HS-5 (cell line): ENCODE measurements at places on chromosomes 7 and 10.

DNA sequence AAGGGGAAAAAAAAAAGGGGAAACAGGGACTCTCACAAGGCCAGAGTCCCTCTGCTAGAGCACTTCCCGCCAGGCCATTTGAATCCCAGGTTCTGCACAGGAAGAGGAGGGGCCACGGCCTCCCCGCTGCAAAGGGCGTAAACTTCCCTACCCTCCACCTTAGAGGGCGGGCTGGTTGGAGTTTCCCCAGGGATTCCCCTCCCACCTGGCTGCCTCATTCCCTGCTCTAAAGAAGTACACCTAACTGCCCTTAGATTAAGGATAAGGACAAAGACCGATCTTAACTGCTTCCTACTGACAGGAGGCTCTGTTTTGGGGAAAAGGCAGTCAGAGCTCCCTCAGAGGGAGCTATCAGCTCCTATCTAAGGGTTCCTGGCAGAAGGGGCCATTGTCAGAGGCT lies 102.0 kb upstream of the ARMC3 start:
- no peak for DNase-seq

- no peak for DNase-seq
Observed at GRCh38 chr7:28432105-28432504, 19.8 kb downstream of the CREB5 start.

DNA sequence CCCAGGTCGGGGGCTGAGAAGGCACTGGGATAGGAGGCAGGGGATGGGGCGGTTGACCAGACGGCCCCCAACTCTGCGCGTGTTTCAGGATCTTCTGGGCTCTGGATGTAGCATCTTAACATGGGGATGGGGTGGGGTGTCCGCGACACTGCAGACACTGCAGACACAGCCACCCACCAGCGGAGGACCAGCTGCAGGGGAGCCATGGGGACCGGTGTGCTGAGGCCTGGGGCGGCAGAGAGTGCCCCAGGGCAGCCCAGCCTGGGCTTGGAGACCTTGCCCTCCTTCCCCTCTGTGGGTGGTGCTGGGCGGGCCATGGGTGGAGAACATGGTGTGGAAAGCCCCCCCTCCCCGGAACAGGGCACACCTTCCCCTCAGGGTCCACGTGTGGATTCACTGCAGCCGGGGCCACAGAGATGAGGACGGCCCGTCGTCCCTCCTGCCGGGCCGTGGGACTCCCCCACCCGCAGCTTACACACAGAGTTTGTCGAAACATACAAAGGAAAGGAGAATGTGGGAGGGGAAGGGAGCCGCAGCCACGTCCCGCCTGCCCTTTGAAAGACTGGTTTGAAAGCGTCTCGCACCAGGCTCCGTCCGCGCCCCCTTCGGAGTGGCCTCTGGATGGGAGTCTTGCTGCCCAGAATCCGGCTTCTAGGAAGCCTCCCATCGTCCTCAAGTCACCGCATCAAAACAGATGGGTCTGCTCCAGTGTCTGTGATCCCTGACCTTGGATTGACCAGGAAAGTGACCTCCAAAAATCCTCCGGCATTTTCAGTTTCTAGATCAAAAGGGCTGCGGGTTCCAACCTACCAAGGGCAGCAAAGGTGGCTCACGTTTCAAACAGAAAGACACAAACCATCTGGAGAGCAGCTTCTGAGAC lies 91.5 kb upstream of the TCERG1L start:
- no peak for DNase-seq

DNA sequence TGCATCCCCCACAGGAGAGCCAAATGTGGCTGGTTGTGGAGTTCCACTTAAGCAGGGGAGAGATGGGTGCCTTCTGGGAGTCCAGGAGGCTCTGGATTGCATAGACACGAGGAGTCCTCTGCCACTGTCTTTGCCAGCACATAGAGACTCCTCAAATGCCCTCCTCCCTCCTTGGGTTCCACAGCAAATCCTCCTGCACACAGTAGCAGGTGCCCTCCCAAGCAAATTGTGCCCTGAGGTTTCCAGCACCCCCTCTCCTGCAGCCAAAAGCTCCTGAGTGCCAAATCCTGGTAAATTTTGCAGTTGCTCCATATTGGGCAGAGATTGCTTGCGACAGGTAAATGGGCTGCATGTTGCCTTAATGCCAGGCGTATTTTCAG lies 5.8 kb downstream of the EVX1 start:
- no peak for DNase-seq

DNA sequence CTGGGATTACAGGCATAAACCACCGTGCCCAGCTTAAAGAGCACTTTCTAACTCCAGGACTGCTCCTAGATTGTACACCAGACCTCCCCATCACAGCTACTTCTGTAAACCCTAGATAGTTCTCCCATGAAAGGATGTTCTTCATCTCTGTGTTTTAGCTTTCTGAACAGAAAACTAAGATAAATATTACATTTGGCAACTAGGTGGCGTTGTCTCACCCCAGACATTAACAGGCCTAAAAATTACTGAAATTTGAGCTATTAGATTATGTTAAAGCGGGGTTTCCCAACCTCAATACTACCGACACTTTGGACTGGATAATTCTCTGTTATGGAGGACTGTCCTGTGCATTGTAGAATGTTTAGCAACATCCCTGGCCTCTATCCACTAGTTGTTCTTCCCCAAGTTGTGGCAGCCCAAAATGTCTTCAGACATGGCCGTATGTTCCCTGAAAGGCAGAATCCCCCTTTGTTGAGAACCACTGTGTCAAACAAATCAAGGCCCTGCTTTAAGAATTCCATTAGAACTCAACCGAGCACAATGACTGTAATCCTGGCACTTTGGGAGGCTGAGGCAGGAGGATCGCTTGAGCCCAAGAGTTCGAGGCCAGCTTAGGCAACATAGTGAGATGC lies 19.1 kb downstream of the ATOH7 start:
- no peak for DNase-seq

GRCh38 chr7:159064816-159065510 lies 79.7 kb downstream of the VIPR2 start:
- DNase-seq, result no peak

GRCh38 chr7:18495412-18496340 lies at the start of gene HDAC9:
Gene HDAC9, plus strand, starts transcription at chr7:18495749. Its CDS starts 554 bp downstream, at chr7:18496303.
- DNase-seq, result no peak

DNA sequence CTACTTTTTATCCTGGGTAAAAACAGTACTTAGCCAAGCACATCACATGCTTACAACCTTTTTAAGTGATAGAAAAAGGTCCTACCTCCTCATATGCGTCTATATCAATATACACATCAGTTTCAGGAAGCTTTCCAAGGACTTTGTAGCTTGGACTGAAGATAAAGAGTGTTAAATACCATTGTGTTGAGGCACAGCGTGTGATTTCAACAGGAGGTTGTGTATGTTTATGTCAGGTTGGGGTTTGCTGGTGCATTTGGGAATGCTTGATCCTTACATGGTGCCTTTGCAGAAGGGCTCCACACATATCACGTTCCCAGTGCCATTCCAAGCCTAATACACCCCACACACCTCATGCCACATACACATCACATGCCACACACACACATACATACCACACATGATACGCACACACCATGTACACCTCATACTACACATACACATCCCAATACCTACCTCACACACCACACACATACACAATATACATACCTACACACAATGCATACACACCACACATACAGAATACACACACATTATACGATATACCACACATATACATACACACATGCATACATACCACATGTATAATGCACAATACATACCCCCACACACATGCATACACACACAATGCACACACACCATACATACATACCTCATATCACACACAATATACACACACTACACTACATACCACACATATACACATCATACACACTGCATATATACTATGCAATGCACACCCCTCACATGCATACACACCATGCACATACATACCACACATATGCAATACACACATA lies 33.1 kb downstream of the PSMC2 start:
- no peak for DNase-seq

- no peak for DNase-seq
Observed at GRCh38 chr10:58479045-58479444, 33.6 kb upstream of the BICC1 start.

- DNase-seq, result peak; percentile 97
Observed at GRCh38 chr7:20352573-20353306, 22.0 kb downstream of the ITGB8 start.

GRCh38 chr7:2930310-2931033 lies 86.4 kb upstream of the GNA12 start:
- no peak for DNase-seq

DNA sequence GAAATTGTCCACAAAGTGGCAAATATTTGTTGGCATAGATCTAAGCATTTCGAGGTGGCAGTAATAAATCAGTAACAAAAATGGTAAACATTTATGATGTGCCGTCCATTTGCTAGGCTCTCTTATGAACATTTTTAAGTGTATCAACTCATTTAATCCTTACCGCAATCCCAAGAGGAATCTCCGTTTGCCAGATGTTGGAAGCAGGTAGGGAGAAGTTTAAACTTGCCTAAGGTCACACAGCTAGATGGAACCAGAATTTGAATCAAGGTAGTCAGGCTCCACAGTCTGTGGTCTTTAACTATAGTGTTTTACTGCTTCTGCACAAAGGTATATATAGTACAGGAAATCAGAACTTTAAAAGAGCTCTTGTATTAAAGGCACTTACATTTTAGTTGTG lies 2.6 kb downstream of the MKLN1 start:
- no peak for DNase-seq

- no peak for DNase-seq
Observed at GRCh38 chr10:26368463-26368862, 69.7 kb upstream of the APBB1IP start.

GRCh38 chr7:106959753-106960152 lies 84.8 kb upstream of the PRKAR2B start:
- no peak for DNase-seq

DNA sequence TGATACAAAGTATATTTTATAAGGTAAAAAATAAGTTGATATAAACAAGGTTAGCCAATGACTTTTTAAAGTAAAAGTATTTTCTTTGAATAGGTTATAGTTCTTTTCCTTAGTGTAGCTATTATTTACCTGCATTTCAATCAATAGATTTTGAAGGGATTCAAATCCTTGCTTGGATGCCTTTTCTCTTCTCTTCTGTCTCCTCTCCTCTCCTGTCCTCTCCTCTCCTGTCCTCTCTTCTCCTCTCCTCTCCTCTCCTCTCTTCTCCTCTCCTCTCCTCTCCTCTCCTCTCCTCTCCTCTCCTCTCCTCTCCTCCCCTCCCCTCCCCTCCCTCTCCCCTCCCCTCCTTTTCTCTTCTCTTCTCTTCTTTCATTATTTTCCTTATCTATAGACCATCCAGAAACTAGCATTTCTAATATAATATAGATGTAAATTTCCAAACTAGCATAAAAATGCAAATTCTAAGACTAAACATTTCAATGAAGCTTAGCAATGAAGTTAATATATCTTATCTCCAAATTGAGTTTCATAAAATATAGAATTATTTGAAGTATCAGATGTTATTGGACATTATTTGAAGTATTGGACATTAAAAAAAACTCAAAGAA lies 60.5 kb upstream of the PRKCQ start:
- DNase-seq, result no peak

DNA sequence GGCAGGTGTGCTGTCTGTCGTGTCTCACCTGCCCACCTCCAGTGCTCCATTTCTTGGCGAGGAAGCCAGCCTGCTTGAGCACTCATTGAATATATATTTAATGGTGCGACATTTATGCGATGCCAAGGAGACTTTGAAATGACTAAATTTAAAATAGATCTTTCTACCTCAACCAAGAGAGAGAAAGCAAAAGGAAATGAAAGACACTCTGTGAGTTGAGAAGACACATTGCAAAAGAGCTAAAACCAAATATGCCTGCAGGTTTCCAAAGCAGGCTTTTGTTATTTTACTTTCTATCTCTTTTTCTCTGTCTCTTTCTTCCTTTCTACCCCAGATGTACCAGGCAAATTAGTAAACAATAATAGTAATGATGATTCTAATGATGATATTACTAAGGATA lies 53.6 kb upstream of the AOAH start:
- DNase-seq, result no peak

GRCh38 chr7:41391818-41392217 lies 311.1 kb downstream of the INHBA start:
- DNase-seq, result no peak

DNA sequence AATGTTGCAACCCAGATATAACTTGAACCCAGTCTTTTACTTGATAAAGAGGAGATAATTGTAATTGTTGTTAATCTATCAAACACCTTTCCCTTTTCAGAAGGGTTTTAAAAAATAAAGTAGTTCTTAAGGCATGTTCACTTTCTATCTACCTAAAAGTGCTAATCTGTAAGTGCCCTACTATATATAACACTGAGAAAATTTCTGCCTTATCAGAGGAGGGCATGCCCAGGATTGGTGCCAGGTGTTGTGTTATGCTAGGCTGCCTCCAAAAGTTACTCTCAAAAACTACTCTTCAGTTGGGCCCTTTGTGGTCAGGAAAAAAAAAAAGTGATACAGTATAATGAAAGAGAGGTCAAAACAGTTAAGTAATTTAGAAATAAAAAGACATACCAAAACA lies 36.3 kb downstream of the SMNDC1 start:
- no peak for DNase-seq

- DNase-seq, result no peak
Observed at GRCh38 chr7:45188736-45189135, 31.1 kb downstream of the RAMP3 start.

DNA sequence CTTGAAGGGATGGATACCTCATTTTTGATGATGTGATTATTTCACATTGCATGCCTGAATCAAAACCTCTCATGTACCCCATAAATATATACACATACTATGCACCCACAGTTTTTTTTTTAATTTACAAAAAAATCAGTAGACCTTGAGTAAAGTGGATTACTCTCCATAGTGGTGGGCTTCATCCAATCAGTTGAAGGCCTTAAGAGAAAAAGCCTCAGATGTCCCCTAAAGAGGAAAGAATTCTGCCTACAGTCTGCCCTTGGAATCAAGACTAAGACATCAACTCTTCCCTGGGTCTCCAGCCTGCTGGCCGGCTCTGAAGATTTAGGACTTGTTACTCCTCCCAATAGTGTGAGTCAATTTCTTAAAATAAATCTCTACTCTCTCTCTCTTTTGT lies 1.1 kb downstream of the AZGP1 start:
- no peak for DNase-seq

DNA sequence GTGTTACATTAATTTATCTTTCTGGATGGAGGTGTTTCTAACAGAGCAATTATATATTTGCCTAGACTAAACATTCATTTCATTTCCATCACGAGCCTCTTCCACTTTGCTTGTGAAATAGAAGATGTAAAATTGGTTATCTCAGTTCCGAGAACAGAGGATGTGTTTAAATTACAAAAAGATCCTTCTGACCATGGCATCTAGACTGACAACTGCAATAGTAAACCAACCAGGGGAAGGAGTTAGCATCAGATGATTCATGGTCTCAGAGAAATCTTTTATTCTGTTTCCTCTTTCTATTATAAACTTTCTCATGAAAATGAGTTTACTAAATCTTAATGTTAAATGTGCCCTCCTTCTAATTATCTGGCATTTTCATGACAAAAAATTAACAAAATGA lies 149.8 kb upstream of the WDR11 start:
- no peak for DNase-seq
